ENCODE measurements at places on chromosomes 4 and X.

GRCh38 chr4:165839615-165840333 lies 33.3 kb upstream of the TLL1 start:
- no peak for DNase-seq

- DNase-seq = peak; percentile 71
Measured at GRCh38 chr4:174120446-174121295, 162.8 kb downstream of the FBXO8 start.

GRCh38 chrX:115576676-115577075 lies 15.7 kb downstream of the PLS3 start:
- DNase-seq = no peak

GRCh38 chrX:53089224-53089842 lies 4.6 kb upstream of the KANTR start:
- DNase-seq = peak; percentile 67

DNA sequence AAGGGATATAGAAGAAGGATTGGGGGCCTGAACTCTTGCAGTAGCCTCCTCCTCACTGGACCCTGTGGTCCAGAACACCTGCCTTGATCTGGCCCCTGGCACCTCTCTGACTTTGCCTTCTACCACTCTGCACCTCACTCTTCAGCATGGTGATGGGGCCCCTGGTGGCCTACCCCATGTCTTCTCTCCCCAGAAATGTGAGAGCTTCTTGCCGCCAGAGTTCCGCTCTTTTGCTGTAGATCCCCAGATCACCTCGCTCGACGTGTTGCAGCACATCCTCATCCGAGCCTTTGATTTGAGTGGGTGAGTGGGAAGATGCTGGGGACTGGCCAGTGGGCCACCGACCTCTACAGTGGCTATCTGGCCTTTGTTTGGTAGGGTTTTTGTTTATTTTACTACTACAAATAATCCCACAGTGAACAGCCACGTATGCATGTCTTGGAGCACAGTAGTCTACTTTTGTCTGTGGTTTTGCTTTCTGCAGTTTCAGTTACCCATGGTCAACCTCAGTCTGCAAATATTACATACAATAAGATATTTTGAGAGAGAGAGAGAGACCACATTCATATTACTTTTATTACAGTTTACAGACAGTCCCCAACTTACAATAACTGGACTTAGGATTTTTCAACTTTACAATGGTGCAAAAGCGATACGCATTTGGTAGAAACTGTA lies 1.8 kb downstream of the TBC1D25 start:
- no peak for DNase-seq

DNA sequence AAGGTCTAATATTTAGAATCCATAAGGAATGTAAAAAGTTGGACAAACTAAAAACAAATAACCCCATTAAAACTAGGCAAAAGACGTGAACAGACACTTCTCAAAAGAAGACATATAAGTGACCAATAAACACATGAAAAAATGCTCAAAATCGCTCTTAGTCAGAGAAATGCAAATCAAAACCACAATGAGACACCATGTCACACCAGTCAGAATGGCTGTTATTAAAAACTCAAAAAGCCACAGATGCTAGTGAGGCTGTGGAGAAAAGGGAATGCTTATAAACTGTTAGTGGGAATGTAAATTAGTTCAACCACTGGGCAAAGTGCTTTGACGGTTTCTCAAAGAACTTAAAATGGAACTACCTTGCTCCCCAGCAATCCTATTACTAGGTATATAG lies 674.3 kb upstream of the MAGEB2 start:
- DNase-seq = no peak

- no peak for DNase-seq
Measured at GRCh38 chr4:179692222-179692621, 2250.0 kb upstream of the AGA start.

DNA sequence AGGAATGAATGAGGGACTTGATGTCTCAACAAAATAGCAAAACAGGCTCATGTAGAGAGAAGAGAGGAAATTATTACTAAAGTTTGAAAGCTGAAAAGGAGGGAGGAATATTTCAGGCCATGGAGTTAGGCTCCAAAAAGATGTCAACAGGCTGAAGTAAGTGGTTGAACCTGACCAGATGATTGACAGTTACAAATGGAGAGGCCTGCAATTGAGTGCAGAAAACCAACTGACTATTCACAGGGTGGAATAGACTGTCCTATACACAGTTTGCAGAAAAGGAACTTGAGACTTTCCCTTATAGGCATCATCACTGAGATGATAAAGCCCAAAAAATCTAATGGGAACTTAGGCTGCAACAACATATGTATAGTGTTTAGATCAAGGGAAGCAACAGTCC lies 233.3 kb downstream of the AR start:
- no peak for DNase-seq

Measured in testis (tissue), 5 donors.